Activated T-cell treated with anti-CD3 and anti-CD28 coated beads, Interleukin-2, amount 50 U/mL, for 1 hour (primary cell): ENCODE measurements at places on chromosomes 13 and 19.

DNA sequence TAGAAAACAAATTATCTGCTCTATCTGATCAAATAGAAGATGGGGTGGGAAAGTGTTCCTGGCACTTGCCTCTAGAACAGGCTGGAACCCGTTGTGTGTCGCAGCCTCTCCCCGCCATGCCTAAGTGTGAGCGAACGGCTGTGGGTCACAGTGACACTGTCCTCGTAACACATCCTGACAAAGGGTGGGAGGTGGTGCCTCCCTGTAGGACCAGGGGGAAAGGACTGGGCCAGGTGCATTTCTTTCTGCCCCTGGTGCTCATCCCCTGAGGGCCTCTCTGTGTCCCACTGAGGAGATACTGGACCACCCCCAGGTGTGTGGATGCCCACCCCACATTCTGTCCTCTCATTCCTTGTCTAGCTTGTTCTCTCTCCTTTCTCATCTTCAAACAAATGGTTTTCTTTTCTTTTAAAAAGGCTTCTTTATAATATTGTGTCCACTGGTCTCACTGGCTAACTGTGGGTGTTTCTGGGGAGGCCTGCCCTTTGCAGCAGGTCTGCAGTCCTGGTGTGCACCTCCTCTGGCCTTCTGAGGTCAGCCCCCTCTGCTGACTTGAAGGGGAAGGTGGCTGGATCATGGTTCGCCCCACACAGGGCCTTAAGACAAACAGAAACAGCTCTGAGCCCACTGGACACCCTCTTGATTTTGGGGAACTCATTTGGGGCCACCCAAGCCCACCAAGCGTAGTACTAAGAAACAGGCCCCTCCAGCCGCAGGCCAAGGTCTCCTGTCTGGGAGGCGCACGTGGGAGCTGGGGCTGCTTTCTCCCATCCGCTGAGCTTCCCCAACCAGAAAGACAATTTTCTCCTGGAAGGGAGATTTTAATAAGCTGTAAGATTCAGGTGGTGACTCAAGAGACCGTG, 152.5 kb upstream of the SOX1 start:
- no peak for DNase-seq

DNA sequence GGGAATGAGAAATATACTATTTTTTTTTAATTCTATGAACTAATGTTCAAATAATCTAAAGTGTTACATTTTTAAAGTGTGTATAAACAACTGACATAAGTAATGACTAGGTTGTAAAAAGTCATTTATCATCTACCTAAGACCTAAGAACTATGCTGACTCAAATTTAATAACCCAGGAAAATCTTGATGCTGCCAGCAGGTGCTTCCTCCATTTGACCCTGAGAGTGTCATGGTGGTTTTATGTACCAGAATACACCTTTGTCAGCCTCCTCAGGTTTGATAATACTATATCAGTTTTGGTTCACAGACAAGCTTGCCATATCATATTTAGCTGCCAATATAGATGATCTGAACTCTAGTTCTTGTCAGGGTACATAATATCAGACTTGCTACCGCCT, 1151.2 kb downstream of the PCDH17 start:
- no peak for DNase-seq

DNA sequence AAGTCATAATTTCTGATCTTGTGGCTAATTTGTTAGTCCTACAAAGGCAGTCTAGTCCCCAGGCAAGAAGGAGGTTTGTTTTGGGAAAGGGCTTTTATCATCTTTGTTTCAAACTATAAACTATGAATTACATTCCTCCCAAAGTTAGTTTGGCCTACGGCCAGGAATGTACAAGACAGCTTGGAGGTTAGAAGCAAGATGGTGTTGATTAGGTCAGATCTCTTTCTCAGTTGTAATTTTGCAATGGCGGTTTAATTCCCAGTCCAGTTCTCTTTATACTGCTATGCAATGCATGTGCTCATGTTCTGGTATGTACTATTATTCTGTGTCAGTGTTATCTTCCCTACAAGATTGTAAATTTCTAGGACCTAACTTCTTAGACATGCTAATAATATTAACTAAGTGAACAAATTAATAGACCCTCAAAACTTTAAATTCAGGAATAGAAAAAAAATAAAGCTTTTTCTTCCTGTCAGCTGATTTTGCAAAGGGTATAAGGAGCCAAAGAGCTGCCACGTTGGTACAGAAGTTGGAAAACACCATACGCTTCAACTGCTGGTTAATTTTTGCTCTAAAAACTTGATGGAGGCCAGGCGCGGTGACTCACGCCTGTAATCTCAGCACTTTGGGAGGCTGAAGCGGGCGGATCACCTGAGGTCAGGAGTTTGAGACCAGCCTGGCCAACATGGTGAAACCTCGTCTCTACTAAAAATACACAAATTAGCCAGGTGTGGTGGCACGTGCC, 1.3 kb upstream of the DNAJC15 start:
- no peak for DNase-seq

- DNase-seq = no peak
Observed at GRCh38 chr13:64276232-64276631, 2860.6 kb upstream of the PCDH20 start.

- DNase-seq = no peak
Observed at GRCh38 chr13:95260031-95260525, 41.2 kb downstream of the ABCC4 start.

GRCh38 chr19:34217952-34218817, 36.2 kb upstream of the GARRE1 start:
- DNase-seq = peak; percentile 60

DNA sequence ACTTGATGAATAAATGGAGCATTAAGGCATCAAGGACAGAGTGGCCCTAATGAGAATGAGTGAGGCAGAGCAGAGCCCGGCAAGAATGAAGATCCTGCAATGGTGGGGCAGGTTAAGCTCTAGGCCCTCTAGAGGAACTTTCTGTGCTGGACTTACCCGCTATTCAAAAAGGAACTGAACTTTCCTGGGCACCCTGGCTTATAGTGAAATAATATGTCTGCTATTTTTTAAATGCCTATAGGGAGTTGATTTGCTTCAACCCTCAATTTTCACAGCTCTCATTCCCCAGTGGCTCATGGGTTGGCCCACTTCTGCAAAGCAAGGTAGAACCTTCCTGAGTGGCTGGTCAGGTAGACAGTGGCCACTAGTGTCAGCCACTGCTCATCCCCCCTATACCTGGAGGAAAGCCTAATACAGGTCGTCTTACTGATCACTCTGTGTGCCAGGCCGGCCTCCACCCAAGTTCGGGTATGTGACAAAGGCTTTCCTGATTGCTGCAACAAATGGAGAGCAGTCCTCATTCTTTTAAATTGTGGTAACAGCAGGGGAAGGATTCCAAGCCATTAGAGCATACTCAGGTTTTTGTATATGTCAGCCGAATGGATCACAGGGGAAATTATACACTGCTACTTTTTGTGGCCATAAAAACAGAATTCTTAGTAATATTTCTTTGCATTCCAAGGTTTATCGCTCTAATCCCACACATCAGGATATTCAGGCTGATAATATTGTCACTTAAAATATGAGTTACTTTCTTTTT, 103.0 kb downstream of the KL start:
- DNase-seq = no peak

DNA sequence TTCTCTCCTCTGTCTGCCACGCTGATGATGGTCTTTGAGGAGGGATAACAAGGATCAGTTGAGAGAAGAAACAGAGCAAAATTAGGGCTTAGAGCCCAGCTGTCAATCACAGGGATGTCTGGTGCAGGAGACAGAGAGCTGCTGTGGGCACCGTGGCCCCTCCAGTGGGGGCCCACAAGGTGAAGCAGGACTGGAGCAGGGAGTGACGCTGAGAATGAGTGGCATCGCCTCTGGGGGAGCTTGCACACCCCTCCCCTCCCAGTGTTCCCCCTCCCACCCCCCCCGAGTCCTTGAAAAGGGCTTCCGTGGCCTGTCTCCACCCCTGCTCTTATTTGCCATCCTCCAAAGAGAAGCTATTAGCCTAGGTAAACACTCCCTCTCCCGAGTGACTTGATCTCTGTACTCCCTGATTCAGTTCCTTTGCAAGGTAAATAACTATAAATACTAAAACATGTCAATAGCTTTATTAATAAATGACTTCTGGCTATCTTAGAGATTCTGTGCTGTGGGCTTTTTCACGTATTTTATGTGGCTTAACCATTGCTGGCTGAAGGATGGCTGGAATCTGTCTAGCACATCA, 440.0 kb downstream of the ZNF536 start:
- no peak for DNase-seq

DNA sequence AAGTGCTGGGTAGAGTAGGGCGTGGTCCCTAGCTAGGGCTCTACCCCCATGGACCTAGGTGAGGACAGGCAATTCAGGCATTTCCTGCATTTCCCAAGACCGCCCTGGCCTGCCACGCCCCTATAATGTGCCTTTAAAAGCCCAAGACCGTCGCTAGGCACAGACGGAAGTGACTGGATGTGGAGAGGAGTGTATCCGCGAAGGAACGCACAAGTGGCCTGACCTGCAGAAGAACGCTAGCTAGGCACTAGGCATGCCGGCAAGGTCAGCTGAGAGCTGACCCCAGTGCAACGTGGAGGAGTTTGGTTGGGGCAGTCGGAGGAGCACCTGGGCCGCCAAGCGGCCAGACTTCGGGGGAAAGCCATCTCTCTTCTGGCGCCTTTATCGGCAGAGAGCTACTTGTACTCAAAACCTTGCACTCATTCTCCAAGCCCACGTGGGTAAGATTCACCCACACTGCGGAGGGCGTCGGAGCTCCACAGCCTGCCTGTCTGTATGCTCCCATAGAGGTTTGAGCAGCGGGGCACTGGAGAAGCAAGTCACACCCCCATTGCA, 370.0 kb downstream of the FGF9 start:
- DNase-seq = no peak

GRCh38 chr19:13622766-13623715, 116.8 kb upstream of the CACNA1A start:
- no peak for DNase-seq

DNA sequence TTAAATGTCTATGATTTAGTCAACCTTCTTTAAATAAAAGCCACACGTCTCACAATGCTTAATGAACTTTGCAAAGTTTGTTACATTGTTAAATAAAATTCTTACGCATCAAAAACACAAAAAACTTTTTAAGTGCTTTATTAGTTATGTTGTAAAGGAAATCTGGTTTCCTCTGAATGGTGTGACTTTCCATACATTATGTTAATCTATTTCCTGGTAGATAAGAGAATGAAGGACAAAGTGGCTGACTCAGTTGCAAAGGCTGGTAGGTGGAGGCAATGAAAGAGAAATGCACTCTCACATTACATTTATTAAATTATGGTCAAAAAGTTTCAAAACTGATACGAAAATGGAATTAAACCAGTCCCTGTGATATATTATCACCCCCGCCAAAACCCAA, 15.9 kb downstream of the KLF12 start:
- DNase-seq = no peak

DNA sequence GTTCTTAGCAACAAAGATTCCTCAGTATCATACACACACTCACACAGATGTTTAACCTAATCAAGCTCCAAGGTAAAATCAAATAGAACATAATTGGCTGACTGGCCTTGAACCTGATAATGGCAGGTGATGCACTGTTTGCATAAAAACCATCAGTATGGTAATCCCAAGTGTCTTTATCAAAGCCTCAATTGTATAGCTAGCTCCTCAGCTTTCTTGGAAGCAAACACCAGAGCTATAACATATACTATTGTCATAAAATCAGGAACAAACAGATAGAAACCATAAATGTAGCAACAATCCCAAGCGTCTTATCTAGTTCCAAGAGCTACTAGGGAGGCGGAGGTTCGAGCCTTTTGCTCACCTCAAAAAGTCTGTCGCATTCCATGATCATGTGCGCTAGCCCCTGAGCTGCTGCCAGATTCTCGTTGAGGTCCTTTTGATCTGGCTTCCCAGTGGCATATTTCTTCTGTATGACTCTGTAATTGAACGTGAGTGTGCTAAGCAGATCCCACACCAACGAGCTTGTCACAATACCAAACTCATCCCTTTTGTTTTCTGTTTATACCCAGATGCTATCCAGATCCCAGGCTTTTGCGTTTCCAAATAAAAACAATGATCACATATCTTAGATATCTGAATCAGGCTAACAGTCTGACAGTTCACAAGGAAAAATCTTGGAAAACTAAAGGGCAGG, 95.3 kb downstream of the KL start:
- DNase-seq = no peak

DNA sequence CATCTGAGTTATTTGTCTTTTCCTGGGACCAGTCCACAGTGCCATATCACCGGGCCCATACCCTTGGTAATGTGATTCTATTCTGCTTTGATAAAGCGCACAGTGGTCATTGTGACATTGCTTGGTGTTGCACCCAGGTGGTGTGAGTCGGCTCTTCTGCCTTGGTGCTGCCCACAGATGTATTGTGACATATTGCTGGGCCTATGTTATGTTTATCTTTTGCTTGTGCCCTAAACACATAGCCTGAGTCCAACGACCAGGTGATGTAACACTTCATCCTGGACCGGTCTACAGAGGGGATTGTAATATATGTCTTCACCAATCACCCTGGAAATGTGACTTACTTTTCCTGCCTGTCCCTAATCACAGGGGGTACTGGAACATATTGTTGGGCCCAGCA, 23.7 kb upstream of the ZNF254 start:
- no peak for DNase-seq

GRCh38 chr13:113022391-113022744, 53.4 kb downstream of the MCF2L start:
- DNase-seq = no peak

DNA sequence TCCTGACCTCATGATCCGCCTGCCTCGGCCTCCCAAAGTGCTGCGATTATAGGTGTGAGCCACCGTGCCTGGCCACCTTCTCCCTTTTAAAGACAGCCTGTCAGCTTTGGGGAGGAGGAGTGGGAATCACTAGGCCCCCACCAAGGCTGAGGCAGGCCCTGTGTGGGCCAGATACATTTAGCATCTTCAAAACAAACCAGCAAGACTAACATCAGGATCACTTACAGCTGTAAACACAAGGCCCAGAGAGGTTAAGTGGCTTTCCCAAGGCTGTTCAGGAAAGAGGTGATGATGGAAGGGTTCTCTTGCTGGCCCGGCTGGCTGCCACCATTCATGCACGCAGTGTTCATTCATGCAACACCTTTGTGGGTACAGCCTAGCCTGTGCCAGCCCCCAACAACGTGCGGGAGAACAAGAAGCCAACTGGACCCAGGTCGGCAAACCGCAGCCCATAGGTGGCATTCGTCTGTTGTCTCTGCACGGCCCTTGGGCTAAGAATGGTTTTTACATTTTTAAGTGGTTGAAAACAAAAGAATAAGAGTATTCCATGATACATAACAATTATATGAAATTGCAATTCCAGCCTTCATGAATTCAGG, 23.0 kb downstream of the IER2 start:
- no peak for DNase-seq

DNA sequence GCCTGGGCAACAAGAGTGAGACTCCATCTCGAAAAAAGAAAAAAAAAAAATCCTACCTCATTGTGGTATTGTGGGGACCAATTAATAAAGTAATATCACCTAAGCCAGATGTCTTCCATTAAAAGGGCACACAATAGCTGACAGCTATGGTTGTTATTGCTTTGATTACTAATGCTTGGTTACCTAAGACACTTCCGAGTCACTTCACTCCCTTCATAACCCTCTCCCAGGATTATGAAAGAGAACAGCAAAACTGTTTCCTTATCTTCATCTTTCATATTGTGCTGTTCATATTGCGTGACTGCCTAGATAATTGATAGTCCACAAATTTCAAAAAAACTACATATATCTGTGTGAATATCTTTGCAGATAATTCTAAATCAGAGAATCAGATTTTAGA, 10.3 kb upstream of the HSPH1 start:
- DNase-seq = no peak

- DNase-seq = no peak
Observed at GRCh38 chr13:91778123-91778522, 379.7 kb downstream of the GPC5 start.
